ENCODE measurements at places on chromosomes 12 and 14.
A peak's percentile ranks its signal among the peaks of the same experiment; 100 is the strongest.

DNA sequence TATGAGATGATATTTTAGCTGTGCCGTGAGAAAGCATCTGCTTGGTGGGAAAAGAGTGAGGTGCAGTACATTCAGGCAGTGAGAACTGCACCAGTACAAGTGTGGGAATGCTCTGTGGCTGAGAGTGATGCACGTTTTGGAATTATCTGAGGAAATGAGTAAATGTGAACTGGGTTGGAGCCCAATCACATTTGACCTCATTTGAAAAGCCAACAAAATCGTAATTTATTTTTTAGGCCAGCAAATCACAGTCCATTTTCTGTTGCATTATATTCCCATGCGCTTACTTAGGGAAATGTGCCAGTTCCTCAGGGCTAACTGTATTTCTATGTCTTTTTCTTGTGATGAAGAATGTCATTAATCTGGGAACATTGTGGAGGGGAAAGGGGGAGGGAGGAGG, 77.3 kb downstream of the SNAPC1 start:
- no peak for DNase-seq

DNA sequence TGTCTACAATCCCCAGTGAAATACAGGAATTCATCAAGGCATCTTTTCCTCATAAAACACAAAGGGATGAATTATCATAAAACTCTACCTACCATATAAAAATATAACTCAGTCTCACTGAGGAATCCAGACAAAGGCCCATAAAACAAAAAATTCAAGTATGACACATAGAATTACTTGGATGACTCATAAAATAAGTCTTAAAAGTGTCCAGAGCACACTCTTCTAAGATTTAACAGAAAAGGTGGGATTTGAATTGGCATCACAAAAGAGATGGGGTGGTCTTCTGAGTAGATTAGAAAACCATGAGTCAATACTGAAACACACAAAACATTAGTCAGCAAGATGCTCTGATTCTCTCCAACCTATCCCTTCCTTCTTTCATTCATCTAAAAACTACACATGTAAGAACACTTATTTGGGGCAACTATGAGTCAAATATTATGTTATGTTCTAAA, 202.7 kb upstream of the GARIN6 start:
- DNase-seq = no peak

- DNase-seq = no peak
These were observed 12.4 kb upstream of the GPR132 start for GRCh38 chr14:105077649-105077995.

DNA sequence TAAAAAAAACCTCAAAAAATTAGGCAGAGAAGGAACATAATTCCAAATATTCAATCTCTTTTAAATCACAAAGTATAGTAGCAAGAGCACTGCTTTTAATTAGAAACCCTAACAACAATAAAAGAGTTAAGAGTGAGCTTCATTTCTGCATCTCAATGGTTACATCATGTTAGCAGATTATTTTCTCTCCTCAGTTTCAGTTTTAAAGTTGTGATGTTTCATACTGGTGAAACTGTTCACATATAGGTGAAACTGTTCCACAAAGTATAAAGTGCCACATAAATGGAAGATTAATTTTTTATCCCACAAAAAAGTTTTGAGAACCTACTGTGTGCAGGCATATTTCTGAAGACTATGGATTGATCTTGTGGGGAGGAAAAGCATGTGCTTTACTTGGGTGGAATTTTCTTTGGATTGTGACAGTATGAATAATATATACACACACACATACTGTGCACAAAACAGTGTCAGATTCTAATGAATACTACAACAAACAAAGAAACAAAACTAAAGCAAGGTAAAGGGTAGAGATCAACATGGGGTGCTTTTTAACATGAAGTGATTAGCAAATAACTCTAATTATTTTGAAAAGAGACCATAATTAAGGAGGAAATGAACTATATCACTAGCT, 17.1 kb downstream of the LUM start:
- no peak for DNase-seq

DNA sequence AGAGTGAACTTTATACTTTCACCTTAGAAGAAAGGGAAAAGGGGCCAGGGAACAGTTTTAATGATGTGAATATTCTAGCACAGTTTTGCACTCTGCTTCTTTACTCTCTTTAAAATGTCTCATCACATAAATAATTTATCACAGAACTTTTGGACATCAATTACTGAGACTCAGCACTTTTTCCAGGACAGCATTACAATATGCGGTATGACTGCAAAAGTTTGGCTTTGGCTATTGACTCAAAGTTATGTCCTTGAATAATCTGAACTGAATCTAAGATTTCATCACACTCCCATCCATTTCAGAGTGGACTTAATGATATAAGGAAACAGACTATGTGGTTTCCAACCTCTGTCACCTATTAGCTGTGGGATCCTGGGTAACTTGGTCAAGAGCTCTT, 11.7 kb downstream of the CCER1 start:
- DNase-seq = no peak

- DNase-seq = no peak
These were observed 15.9 kb downstream of the PACS2 start for GRCh38 chr14:105330491-105330895.

DNA sequence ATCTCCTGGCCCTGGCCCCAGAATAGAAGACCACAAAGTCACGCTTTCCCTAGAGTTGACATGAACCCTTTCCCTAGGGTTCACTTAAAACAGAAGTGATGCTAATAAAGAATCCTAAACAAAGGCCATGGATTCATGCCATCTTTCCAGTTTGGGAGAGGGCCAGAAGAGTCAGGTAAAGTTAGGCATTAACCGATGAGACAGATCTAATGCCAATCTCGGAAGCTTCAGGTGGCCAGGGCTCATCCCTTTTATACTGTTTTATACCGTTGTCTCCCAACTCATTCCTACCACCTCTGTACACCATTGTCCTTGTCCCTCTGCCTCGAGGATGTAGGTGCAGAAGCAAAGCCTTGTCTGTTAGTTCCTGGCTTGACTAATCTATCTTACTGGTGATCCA, 22.8 kb upstream of the ACTR10 start:
- DNase-seq = no peak

DNA sequence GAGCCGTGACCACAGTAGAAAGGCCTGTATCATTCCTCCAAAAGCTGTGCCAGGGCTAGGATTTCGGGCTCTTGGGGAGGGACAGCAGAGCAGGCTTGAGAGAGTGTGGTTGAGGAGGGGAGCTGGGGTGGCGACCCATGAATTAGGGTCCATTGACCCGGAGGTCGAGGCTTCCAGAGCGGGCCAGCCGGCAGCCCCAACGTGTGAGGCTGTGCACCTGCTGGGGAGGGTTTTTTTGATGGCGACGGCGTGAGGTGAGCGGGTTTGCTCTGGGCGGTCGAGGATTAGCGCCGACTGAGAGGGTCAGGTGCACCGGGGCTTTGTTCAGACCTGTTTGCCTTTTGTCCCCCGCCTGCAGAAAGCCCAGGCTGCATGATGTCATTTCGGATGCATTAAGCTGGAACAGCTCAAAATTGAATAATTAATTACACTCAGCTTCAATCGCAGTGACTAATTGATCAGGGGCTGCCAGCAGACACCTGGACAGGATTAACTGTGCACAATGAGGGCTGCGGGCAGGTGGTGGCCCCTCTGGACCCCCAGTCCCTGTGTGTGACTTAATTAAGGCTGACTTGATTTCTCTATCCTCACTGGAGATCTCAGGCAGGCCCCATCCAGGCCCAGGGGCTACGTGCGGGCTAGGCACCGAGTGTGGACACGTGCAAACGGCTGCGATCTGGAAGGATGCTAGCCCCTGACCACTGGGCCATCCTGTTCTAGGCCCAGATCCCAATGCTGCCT, 42.1 kb upstream of the MEG3 start:
- no peak for DNase-seq

DNA sequence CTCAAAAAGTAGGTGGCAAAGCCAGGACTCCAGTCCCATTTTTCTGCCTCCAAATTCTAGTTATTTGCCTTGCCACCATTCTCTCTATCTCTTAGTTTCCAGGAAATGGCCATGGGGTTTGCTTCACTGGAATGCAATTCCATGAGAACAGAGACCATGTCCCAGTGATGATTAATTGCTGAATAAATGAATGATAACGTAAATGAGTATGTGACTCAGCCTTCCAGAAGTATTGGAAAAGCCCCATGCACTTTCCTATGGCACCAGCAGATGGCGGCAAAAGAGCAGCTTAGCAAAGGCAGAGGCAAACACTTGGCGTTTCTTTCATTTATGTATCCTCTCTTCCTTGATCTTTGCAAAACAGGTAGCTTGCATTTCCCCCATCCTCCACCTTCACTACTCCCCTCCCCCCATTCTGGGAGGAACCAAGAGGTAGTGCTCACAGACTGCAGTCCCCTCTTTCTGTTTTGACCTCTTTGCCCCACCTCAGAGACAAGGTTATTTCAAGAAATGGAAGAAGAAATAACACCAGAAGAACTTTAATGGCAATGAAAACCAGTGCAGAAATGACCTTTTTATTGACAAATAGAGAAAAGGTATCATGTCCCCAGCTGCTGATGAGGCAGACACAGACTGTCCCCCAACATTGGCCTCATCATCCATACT, 21.3 kb downstream of the TBX3 start:
- peak; percentile 63 for DNase-seq

- DNase-seq = no peak
These were observed 1.6 kb downstream of the MSI1 start for GRCh38 chr12:120367233-120367923.
